Sigmoid colon (tissue), 7 donors: ENCODE measurements at places on chromosomes 5 and 9. TPM values are rescaled to one million over a fixed set of nuclear protein-coding genes. Genes with fewer than 3 reads are reported as not detected.
A peak's percentile ranks its signal among the peaks of the same experiment; 100 is the strongest.

- no peaks in the 10 kb centered on the region for H3K27me3 ChIP-seq
- no peak overlapping the region for H3K4me3 ChIP-seq
- DNase-seq, result no peak
- H3K4me1 ChIP-seq, result no peaks in the 10 kb centered on the region
- H3K36me3 ChIP-seq, result no peaks in the 10 kb centered on the region
These were observed 297.9 kb upstream of the EDIL3 start for GRCh38 chr5:84682531-84682930.

DNA sequence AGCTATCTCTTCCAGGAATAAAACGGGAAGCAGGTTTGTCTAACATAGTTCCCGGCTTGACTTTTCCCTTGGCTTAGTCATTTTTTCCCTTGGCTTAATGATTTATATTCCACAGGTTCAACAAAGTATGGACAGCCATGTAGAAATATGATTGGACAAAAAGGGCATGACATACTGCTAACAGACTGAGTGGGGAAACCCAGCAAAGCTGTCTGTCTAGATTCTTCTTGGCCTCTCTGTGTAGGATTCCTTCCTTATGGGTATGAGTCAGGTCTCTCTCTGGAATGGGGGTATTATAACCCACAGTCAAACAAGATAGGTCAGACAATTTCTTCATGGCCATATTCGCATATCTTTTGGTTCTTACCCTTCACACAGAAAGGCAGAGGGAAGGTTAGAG is 5.7 kb upstream of the MTAP start:
- H3K36me3 ChIP-seq, result no peaks in the 10 kb centered on the region
- no peak overlapping the region for H3K4me3 ChIP-seq
- no peaks in the 10 kb centered on the region for H3K27me3 ChIP-seq
- no peak overlapping the region for H3K27ac ChIP-seq
- no peak for DNase-seq

DNA sequence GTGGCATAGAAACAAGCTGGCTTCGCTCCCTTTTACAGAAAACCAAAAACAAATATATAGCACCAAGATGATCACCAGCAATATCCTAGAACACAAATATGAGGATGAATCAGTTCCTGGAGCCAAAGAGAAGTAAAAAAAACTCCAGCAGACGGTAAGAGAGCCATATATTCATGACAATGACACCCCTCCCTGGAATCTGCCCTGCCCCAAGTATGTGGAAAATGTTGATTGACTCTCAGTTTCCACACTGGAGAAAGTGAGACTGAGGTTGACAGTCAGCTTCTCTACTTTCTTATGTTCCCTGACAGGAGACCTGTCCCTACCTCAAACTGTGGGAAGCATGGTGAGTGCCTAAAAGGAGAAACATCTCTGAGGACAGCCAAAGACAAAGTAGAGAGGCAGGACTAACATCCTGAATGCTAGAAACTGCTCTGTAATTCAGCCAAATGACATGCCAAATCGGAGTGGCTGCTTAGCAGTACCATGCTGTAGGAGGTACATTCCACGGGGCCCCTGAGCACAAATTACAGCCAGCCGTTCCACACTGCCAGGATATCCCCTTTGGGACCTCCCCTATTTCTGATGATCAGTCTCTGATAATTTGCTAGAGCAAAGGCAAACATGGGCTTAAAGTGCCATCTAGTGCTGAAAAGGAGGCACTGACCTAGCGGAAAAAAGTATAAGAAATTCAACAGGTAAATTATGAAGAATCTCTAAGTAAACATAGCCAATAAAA is 424.0 kb upstream of the RGMB start:
- no peak for DNase-seq
- no peaks in the 10 kb centered on the region for H3K4me1 ChIP-seq
- no peak overlapping the region for H3K27ac ChIP-seq
- no peaks in the 10 kb centered on the region for H3K36me3 ChIP-seq
- H3K27me3 ChIP-seq, result no peaks in the 10 kb centered on the region

DNA sequence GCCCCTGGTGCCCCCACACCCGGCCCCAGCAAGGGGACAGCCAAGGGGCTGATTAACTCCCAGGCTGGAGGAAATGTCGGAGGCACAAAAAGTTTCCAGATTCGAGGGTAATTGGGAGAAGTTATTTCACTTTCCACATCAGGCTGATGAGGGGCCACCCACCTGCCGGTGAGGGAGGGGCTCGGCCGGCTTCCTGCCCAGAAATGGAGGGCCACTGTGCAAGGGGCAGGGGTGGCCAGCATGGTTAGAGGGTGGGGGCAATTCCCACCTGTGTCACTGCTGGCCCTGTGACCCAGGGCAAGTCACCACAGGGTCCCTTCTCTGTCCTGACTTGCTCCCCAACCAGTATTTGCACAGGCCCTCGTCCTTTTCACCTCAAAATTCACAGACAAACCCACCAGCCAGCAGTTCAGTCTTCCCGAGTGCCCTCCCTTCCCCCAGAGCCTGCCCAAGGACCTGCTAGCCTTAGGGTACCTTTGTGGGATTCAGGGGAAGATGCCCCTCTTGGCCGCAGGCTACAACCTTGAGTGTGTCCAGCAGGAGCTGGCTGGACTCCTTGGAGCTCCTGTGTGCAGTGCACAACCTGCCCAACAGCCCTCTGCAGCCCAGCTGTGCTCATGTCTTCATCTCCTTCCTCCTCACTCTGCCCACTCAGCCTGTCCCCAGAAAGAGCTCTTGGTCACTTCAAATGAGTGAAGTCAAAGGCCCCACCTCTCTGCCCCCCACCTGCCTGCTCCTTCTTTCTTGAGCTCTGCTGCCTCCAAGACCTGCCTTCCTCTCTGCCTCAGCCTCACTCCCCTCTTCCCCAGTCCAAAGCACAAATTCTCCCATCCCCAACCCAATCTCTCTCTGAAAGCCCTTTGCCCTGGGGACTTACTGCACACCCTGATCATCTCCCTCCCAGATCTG is 130.5 kb downstream of the BARX1 start:
- H3K4me3 ChIP-seq, result no peak overlapping the region
- H3K36me3 ChIP-seq, result no peaks in the 10 kb centered on the region
- no peak overlapping the region for H3K27ac ChIP-seq
- DNase-seq, result peak; percentile 24
- peaks cover 33% of the 10 kb centered on the region for H3K27me3 ChIP-seq

DNA sequence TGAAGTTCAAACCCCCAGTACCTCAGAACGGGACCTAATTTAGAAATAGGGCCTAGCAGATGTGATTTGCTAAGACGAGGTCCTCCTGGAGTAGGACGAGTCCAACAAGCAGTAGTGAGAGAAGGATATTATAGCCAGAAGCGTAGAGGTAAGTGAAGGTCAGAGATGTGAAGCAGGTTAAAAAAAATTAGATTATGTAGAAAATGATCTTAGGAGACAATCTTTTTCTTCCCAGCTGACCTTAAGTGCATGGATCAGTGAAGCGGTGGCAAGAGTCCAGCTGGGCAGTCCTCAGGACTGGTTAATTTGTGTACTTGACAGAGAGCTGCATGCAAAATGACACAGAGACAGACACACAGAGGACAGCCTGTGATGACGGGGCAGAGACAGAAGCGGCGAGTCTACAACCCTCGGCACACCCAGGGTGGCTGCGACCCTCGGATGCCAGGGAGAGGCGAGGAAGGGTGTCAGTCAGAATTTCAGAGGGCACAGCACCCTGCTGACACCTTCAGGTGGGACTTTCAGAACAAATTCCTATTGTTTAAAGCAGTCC is 131.4 kb upstream of the IRX4 start:
- DNase-seq, result no peak
- H3K27me3 ChIP-seq, result no peaks in the 10 kb centered on the region
- no peaks in the 10 kb centered on the region for H3K36me3 ChIP-seq
- H3K4me1 ChIP-seq, result no peaks in the 10 kb centered on the region
- no peak overlapping the region for H3K4me3 ChIP-seq

DNA sequence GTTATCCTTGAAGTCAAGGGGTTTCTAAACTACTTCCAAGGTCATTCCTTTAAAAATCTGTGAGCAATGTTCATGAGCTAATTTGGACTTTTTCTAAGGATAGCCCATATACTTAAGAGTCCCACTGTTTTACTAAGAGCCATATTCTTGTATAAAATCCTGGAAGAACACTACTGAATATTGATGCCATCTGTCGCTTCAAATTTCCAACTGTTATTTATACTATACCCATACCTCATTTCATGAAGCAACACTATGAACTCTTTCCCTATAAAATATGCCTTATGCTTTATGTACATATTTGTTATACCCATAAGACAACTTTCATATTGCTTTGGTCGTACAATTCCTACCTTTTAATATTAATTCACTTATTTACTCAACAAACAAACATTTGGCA is 12.4 kb upstream of the ANKRD55 start:
- H3K36me3 ChIP-seq, result no peaks in the 10 kb centered on the region
- DNase-seq, result no peak
- no peak overlapping the region for H3K4me3 ChIP-seq
- no peaks in the 10 kb centered on the region for H3K4me1 ChIP-seq
- H3K27me3 ChIP-seq, result no peaks in the 10 kb centered on the region

- no peak overlapping the region for H3K27ac ChIP-seq
- H3K27me3 ChIP-seq, result no peaks in the 10 kb centered on the region
- no peak overlapping the region for H3K4me3 ChIP-seq
- H3K36me3 ChIP-seq, result peaks cover 8% of the 10 kb centered on the region
- H3K4me1 ChIP-seq, result no peaks in the 10 kb centered on the region
- no peak for DNase-seq
These were observed 102.5 kb downstream of the CAMSAP1 start for GRCh38 chr9:135804581-135805421.

DNA sequence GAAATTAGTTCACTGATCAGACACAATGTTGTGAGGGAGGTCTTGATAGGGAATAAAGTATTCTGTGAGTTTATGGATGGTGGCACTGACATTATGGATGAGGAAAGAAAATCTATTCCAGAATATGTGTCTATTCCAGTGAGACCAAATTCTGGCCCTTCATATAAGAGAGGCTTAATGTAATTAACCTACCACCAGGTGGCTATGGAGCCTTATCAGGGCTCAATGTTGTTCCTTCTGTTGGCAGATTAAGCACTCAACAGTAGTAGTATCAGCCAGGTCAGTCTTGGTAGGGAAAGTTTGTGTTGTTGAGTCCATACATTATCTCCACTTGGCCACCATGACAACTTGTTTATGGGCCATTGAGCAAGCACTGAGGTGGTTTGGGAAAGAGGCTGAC is 41.7 kb upstream of the BARX1 start:
- H3K4me3 ChIP-seq, result no peak overlapping the region
- H3K36me3 ChIP-seq, result no peaks in the 10 kb centered on the region
- no peak for DNase-seq
- no peaks in the 10 kb centered on the region for H3K4me1 ChIP-seq
- no peak overlapping the region for H3K27ac ChIP-seq
- no peaks in the 10 kb centered on the region for H3K27me3 ChIP-seq

GRCh38 chr9:134571946-134572917 is 69.4 kb upstream of the COL5A1 start:
- H3K27me3 ChIP-seq, result no peaks in the 10 kb centered on the region
- no peak overlapping the region for H3K4me3 ChIP-seq
- H3K4me1 ChIP-seq, result no peaks in the 10 kb centered on the region
- H3K36me3 ChIP-seq, result no peaks in the 10 kb centered on the region
- peak; percentile 50 for DNase-seq

- no peaks in the 10 kb centered on the region for H3K4me1 ChIP-seq
- no peak overlapping the region for H3K27ac ChIP-seq
- DNase-seq, result no peak
- H3K36me3 ChIP-seq, result no peaks in the 10 kb centered on the region
These were observed 123.5 kb downstream of the APBA1 start for GRCh38 chr9:69548681-69549080.

GRCh38 chr5:110288766-110289511 is 437.5 kb downstream of the TMEM232 start:
- H3K27me3 ChIP-seq, result no peaks in the 10 kb centered on the region
- no peak overlapping the region for H3K27ac ChIP-seq
- H3K4me3 ChIP-seq, result no peak overlapping the region
- H3K36me3 ChIP-seq, result no peaks in the 10 kb centered on the region

GRCh38 chr9:131278702-131279111 is 2.4 kb upstream of the FAM78A start:
- no peak overlapping the region for H3K4me3 ChIP-seq
- H3K4me1 ChIP-seq, result peaks cover 27% of the 10 kb centered on the region
- no peak overlapping the region for H3K27ac ChIP-seq
- DNase-seq, result no peak

MRNIP gene
- total RNA-seq, result 38.3 TPM

GALT gene
- 28.8 TPM for total RNA-seq

ZNF366 gene
- total RNA-seq, result 1.8 TPM

TSSK1B gene
- not detected for total RNA-seq

LHX2 gene
- 3.3 TPM for total RNA-seq

TBC1D13 gene
- 25.8 TPM for total RNA-seq
